ENCODE measurements at places on chromosomes 1 and 21.

GRCh38 chr1:8213136-8213535 is 104.8 kb upstream of the SLC45A1 start:
- no peak for DNase-seq

GRCh38 chr1:54540582-54541295 is 7.3 kb upstream of the ACOT11 start:
- DNase-seq: no peak

GRCh38 chr1:39142401-39143060 is 62.0 kb upstream of the MACF1 start:
- peak; percentile 47 for DNase-seq

- no peak for DNase-seq
Observed at GRCh38 chr1:17200246-17200645, 4.7 kb upstream of the PADI1 start.

DNA sequence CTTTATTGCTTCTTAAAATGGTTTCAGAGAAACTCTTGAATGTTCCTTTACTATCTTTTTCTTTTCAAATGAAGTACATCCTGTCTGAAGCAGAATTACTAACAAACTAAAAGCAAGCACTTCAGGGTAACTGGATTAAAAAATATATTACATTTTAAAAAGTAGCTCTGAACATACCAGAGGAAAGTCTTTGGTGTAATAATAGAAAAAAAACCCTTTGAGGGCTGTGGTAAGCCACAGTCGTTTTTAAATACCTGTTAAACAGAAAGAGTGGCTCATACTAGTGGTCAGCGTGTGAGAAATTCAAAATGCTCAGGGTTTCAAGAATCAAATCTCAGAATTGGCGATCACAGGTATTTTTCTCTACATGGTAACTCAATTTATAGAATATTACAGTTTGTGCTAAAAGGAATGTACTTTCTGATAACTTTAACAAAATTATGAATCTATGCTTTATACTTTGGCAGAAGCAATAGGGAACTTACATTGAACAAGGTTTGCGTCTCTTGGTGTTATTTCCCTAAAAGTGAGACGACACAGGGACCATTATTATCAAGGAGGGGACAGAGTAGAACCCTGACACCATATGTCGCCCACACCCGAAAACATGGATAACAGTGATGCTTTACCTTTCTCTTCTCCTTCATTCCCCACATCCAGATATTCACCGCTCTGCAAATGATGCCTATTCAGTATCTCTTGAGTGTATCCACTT is 97.0 kb upstream of the DPH5 start:
- DNase-seq: no peak

DNA sequence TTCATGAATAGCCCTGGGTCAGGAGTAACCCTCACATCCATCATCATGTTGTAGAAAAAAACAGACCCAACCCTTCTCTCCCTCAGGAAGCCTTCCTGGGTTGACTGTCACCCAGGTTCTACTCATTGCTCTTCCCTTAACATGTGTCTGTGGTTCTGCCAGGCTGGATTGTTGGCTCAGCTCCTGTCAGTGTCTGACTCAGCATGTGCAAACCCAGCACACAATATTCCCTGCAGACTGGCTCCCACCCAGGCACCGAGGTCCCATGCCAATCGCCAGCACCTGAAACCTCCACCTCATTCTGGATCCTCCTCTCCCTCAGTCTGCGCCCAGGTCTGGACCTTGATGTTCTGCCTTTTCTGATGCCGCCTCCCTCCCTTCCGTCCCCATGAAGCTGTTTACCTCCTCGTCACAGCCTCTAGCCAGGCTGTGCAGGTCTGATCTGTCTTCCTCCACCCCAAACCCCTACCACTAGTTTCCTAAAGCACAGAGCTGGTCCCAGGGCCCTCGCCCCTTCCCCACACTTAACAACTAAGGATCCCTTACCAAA is 4.3 kb upstream of the S100A8 start:
- DNase-seq: no peak

DNA sequence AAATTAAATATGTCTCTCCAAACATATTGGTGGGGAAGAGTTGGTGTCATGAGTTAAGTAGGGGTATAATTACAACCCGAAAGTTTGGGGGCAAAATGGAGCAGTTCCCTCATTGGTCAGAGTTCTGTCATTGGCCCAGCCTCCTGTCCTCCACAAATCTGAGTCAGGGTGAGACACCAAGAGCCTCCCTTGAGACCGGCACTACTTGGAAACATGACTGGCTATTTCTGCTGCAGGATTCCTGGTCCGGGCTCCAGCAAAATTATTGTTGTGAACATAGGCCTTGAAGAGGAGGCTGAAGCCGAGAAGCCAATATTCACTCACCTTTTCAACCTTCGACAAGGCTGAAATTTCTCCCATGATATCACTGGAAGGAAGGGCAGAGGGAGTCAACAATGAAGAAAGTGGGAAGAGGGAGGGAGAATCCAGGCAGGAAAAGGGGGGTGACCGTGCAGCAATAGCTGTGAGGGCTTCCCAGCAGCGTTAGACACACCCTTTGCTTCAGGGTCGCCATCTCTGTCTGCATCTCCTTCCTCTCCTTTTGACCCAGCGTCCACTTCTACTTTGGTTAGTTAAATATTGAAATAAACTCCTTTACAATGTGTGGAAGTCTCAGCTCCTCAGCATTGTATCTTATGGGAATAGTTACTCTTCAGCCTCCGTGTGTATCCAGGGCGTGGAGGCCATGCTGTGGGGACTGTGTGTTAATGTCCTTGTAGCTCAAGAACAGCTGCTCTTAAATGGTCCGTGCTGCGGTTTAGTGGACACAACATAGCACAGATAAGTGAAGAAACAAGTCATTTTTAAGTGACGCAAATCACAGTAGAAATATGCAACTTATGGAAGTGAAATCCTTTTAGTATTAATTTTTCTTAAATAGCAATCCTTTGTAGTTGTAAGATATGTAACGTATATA is 307.4 kb downstream of the DISC1 start:
- DNase-seq: no peak

DNA sequence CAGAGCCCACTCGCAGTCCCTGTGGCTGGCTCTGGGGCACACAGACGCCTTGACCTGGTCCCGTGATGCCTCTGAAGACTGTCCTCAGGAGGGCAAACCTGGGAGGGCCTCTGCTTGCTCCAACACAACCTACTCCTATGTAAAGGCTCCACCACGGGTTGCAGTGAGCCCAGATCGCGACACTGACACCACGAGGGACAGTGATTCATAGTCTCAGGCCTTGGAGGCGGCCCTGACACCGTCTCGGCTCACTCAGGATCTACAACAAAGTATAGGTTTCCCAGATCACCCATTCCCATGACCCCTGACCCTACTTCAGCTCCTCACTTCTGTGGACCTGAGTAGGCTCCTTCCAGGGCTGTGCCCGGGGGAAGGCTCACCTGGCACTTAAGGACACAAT is 28.0 kb downstream of the NOL9 start:
- no peak for DNase-seq

- no peak for DNase-seq
Observed at GRCh38 chr1:117414943-117415342, 47.7 kb downstream of the MAN1A2 start.

- DNase-seq: no peak
Observed at GRCh38 chr1:63829349-63830327, 55.8 kb downstream of the ROR1 start.

GRCh38 chr1:86756062-86756406 is 51.7 kb downstream of the SH3GLB1 start:
- no peak for DNase-seq

DNA sequence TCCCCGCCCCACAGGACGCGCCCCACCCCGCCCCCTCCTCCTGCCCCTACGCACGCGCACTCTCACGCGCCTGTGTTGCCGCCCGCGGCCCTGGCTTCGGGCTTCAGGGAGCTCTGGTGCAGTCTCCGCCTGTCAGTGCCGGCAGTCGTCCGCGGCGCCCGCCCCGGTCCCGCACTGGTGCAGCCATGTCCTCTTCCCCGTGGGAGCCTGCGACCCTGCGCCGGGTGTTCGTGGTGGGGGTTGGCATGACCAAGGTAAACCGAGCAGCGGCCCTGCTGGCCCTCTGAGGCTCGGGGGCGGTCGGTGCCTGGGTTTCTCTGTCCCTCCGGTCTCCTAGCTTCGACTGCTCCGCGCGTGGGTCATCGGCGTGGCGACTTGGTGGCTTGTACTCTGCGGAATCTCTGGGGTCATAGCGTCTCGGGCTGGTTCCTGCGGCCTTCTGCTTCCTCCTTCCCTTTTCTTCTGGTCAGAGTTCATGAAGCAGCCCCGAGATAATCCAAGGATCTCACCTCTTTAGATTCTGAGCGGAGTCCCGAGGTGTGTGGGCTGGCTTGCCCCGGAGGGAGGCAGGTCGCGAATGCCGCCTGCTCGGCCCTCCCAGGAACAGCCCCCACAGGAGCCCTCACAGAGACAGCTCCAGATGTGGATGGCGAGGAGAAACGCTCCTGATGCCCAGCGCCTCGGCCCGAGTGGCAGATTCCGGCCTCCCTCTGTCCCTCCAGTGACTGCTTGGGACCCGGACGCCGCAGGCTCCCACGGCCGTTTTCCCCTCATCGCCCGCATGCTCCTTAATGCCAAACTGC is at the start of gene SCP2:
SCP2 (plus strand) TSS at position 65 of the 803 bp plus-strand sequence; CDS start at position 186, 121 bp downstream.
- DNase-seq: peak; percentile 77

- DNase-seq: no peak
Observed at GRCh38 chr1:171219346-171220080, 28.8 kb upstream of the FMO1 start.

DNA sequence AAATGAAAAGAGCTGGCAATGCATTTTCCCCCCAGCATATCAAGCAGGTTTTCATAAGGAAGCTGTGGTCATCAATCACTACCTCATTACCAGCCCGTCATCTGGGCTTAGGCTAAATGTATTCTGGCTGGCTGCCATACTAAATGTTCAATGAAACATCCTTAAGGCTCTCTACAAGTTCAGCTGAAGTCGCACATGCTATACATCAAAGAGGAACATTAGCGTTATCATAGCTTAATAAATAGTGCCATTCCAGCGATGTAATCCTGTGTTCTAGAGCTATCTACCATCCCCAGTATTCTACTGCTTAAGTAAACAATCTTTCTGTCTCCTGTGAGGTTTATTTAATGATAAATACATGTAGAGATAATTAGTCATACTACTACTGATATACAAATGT is 288.8 kb downstream of the DPYD start:
- DNase-seq: no peak

GRCh38 chr1:113905435-113905861 is 322 bp downstream of the DCLRE1B start:
- DNase-seq: peak; percentile 63

DNA sequence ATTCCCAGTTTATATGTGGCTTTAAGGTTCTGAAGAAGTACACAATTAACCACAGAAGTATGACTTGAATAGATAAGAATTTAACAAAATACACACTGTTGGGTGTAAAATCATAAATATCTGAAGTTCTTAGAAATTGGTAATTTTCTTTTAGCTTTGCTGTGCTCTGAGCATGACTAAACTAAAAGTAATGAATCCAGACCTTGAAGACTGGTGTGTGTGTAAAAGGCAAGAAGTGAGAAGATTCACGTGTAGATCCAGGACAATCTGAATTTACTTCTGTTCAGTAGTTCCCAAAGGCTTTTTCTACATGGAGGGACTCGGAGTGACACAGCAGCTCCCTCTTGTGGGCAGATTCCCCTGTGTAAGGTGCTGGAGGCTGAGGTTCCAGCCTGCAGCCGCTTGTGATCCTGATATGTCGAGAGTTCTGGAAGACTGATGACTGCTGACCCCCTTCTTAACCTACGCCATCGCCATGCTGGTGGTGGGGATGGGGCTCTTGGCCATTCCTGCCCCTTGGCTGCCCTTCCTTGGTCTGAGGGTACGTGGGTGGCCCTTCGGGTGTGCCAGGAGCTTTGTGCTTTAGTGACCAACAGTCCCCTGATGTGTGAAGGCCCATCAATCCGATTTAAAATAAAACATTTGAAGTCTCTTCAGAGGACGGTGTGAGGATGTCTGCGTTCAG is 62.7 kb downstream of the ADARB1 start:
- DNase-seq: peak; percentile 85

DNA sequence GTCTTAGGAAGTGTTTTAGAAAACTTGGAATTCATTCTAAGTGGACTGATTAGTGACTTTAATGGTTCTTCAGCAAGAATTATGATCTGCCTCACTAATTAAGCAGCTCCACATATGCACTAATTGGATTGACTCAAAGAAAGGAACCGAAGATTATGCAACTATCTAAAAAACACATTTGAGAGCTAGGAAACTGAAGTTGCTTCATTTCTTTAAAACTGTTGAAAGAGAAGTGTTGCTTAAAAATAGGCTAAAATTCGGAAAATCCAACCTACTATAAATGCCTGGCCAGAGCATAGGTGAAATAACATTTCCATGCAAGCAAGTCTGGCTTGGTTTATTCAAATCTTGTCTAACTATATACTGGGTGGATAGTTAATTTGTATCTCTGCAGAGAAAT is 502.9 kb upstream of the ZRANB2 start:
- DNase-seq: no peak

GRCh38 chr1:54018635-54019034 is 649 bp upstream of the LDLRAD1 start:
- DNase-seq: no peak

- DNase-seq: peak; percentile 41
Observed at GRCh38 chr1:39102537-39103327, 76.6 kb downstream of the NDUFS5 start.

GRCh38 chr1:110430366-110430765 is 20.6 kb upstream of the PROK1 start:
- no peak for DNase-seq

GRCh38 chr21:38173276-38174035 is 83.3 kb upstream of the KCNJ15 start:
- no peak for DNase-seq

- peak; percentile 78 for DNase-seq
Observed at GRCh38 chr1:7646981-7647901, 123.9 kb upstream of the VAMP3 start.

- no peak for DNase-seq
Observed at GRCh38 chr1:159849626-159850366, 12.7 kb downstream of the VSIG8 start.

DNA sequence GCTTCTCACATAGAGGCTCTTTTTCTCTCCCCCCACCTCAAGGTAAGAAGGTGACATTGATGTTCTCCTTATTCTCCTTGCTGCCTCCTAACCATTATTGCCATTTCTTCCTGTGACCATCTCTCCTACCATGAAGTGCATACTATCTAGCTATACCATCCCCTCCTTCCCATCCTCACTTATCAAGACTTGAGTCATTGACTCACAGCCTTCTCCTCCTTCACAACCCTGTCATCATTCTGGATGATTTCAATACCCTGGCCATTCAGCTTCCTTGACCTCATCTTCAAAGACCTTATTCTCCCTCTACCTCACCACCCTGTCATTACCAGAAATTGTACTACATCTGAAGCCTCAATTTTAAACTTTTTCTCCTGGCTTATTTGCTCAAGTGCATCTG is 10.9 kb upstream of the HIPK1 start:
- DNase-seq: no peak

GRCh38 chr1:157145076-157145475 is 6.9 kb upstream of the ETV3 start:
- no peak for DNase-seq

Measured in Caco-2 (cell line).